Cardiac muscle cell (in vitro differentiated cells and primary cell): ENCODE measurements at places on chromosomes 11 and 22. TPM values are rescaled to one million over a fixed set of nuclear protein-coding genes. Genes with fewer than 3 reads are reported as not detected.

DNA sequence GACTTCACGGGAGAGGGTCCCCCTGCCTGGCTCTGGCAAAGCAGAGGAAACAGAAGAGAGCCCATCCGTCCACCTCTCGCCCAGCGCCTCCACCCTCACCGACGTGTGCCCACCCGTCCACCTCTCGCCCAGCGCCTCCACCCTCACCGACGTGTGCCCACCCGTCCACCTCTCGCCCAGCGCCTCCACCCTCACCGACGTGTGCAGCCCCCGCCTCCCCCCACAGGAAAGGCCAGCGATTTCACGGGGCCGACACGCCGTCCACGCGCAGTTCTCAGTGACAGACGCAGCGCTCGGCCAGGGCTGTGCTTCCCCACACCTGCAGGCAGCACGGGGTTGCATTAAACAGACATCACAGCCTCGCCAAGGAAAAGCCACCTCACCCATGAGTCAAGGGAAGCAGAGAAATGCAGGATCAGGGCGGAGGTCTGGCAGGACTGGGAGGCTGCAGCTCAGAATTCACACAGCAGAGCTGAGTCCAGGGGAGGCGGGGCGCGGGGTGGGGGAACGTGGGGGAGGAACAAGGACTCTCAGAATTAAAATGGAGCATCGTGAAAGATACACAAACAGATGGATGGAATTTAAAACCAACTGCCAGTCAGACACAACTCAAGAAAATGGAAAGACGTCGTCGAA is 377.7 kb downstream of the BRD1 start:
- no peak for DNase-seq

- DNase-seq: peak; percentile 59
Measured at GRCh38 chr11:102121329-102121728, 11.1 kb downstream of the YAP1 start.

GRCh38 chr11:128462189-128462588 is 125.2 kb downstream of the ETS1 start:
- DNase-seq: no peak

DNA sequence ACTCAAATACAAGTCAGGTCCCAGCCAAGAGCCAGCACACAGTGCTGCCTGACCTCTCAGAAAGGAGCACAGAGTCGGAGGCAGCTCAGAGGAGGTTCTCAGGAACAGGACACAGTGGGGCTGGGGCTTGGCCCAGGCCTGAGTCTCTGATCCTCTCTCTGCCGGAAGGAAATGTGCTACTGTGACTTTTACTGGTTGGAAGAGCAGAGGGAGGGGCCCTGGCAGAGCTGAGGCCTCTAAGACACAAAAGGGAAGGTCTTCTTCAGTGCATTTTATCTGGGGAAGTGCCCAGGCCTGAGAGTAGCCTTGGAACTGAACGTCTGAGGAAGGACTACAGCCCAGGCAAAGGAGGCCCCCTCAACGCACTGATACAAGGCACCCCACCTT is 16.2 kb upstream of the CASTOR1 start:
- DNase-seq: peak; percentile 62

DNA sequence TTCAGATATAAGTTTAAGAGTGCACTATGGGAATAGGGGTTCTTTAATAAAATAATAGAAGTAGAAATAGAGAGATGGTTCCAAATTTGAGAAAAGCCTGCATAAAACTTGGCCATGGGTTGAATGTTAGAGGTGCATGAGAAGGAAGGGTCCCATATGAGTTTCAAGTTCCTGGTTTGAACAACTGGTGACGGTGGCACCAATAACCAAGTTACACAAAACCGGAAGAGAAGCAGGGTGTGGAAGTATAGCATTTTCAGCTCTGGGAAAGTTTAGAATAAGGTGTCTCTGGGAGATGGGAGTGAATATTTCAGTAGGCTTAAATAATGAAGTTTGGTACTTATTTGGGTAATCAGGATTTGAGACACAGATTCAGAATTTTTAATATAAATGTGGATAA is 2.4 kb downstream of the CASP1 start:
- DNase-seq: no peak

DNA sequence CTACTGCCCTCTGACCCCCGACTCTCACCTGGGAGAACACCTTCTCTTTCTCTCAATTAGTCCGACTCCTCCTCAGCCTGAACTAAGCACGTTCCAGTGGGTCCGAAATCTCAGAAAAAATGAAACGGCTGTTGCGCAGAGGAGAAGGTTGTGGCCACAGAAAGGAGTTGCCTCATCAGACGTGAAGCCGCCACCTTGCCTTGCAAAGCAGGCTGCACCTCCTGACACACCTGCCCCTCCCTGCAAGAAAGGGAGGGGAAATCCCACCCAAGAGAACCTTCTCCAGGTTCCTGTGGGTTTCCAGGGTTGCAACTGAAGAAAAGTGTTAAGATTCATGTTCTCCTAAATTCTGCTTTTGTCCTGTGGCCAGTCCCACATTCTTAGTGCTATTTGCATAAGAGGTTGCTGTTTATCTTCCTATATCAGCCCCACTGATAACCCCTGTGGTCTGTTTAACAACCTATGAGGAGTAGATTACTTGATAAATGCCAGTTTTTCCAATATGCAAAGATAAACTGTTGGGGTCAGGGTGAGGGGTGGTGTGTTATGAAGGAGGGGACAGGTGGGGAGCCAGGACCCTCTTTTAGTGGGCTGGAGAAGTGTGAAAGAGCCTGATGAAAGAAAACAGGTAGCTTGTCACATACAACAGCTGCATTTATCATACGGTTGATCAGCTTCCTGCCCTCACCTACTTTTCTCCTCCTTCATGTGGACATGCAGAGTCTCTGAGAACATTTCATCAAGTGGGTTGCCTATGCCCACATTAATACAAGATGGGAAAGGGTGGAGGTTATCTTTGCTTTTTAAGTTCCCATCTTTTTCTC is 18.2 kb downstream of the ZBTB16 start:
- no peak for DNase-seq

DNA sequence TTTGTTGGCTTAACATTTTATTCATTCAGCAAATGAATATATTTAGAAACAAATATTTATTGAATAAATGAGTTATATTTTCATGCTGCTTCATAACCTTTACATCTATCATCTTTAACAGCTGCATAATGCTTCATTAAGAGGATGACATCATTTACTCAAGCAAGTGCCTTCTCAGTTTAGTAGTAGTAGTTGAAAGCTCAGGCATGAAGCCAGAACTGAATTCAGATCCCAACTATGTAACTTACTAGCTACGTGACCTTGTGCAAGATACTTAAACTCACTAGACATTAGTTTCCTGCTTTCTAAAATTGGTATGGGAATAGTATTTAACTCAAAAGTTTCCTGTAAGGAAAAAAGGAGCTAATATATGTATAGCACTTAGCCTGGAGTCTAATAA is 90.3 kb downstream of the TMPRSS5 start:
- DNase-seq: no peak

- DNase-seq: no peak
Measured at GRCh38 chr11:86197448-86197847, 47.1 kb upstream of the EED start.

- peak; percentile 84 for DNase-seq
Measured at GRCh38 chr11:26332572-26332915, 614 bp downstream of the ANO3 start.

WT1 gene
- total RNA-seq: 5.0 and 5.2 TPM in 2 replicates

CTSF gene
- total RNA-seq: 15.2 and 45.6 TPM in 2 replicates

TMA7B gene
- not detected in 2 replicates for total RNA-seq
